ENCODE measurements at places on chromosomes 5 and 9. TPM values are rescaled to one million over a fixed set of nuclear protein-coding genes. Genes with fewer than 3 reads are reported as not detected.

DNA sequence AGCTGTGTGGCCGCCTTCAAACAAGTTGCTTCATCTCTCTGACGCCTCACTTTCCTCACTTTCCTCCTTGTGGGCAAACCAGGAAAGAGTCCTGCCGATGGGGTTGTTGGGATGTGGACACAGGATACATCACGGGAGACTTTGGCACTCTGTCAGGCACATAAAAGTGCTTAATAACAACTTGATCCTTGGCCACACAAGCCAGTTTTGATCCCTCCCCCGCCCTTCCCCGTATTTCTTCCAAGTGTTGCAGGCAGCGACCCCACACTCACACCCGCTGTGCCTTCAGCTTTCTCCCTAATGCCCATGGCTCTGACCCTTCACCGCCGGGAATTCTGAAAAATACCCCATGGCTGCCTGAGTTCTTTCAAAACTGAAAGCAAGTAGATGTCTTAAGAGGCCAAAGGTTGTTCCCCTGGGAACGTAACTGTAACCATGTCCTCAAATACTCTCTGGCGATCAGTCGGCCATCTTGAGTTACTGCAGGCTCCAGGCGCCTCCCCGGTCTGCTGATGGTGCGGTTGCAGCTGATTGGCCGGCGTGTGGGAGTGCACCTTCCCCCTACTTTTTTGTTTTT is 59.8 kb downstream of the ARHGEF37 start:
- DNase-seq: no peak

DNA sequence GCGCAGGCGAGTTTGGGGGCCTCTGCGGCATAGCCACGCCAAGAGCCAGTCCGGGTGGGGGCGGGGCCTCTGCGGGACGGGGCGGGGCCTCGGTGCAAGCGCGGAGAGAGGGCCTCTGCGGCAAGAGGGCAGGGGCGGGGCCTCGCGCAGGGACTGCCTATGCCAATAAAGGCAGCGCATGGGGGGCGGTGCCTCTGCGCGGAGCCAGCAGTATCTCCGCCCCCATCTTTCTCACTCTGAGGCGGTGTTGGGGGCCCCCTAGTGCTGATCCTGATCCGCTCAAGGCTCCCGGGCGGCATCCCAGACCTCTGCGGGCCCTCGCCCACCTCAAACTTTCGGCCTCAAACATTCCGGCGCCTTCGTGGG is 9.2 kb upstream of the GPRIN1 start:
- no peak for DNase-seq

- no peak for DNase-seq
Observed at GRCh38 chr5:79236970-79237739, 1.2 kb downstream of the JMY start.

The ADGRD2 gene
- total RNA-seq: not detected

- no peak for DNase-seq
Observed at GRCh38 chr9:21681641-21682040, 120.8 kb upstream of the MTAP start.

- DNase-seq: no peak
Observed at GRCh38 chr5:80059354-80059980, 24.3 kb downstream of the THBS4 start.

- DNase-seq: no peak
Observed at GRCh38 chr5:175893466-175893865, 22.1 kb downstream of the CPLX2 start.

- no peak for DNase-seq
Observed at GRCh38 chr5:7642029-7642428, 208.9 kb downstream of the CFAP90 start.

GRCh38 chr9:111691672-111692329 is 30.4 kb downstream of the GNG10 start:
- no peak for DNase-seq

The TLX3 gene
- total RNA-seq: not detected

DNA sequence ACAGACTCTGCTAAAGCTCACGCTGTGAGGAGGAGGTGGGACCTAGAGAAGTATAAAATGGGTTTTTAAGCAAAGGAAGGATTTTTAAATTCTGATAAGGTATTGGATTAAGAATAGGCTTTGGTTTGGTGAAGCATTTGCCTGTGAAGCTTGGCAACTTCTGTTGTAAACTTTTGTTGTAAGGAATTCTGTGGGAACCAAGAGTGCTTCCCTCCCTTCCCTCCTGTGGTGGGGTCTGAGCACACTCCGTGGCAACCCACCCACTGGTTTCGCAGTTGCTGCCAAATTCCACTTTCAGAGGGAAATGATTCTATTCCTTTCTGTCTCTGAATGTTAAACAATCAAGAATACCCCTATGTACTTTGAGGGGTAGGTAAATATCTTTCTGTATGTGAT is 28.6 kb upstream of the GTF2H2C start:
- no peak for DNase-seq

GRCh38 chr9:91378695-91379127 is 17.0 kb upstream of the AUH start:
- DNase-seq: no peak

The TAF11L10 gene
- total RNA-seq: not detected

- DNase-seq: no peak
Observed at GRCh38 chr9:70392189-70392588, 22.3 kb downstream of the KLF9 start.

DNA sequence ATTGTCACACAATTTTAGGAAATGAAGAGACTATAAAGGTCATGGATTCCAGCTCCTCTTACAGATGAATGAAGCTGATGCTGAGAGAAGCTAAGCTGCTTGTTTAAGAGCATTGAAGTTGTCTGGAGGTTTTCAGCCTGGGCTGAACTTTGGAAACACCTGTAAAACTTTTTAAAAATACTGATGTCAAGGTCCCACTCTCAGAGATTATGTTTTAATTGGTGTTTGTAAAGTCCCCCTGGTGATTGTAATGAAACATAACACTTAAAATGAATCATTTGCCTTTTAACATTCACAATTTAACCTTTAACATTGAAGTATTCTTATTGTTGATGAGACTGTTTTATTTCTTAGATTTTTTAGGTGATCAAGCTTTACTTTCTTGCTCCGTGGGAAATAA is 16.4 kb downstream of the RAD23B start:
- no peak for DNase-seq

All from esophagus muscularis mucosa (tissue), 4 donors.